ENCODE measurements at places on chromosomes 3 and 15. TPM values are rescaled to one million over a fixed set of nuclear protein-coding genes. Genes with fewer than 3 reads are reported as not detected.

DNA sequence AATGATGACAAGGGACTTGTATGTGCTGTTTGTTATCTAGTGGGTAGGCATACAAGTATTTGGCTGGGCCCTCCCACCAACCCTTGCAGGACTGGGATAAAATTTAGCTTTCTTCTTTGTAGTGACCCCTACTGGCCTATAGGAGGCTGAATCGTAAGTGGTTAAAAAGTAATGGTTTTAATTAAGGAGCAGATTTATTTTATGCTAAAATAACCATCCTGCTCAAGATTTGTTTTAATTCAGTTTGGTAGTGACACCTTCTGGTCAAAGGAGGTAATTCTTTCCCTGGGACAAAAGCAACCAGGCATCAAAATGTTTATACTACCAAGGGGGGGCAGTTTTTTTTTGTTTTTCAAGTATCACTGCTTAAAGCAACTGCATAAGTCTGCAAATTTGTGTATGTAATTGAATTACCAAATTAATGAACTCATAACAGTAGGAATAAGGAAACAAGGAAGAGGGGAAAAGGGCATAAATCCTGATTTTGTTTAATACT is 70.7 kb downstream of the TOP2B start:
- peak; percentile 41 for DNase-seq

The RFT1 gene
- polyA plus RNA-seq, result 20.0 TPM

GRCh38 chr3:89353465-89353864 is 246.0 kb downstream of the EPHA3 start:
- DNase-seq, result no peak

- DNase-seq, result no peak
These were observed 64.2 kb downstream of the CYFIP1 start for GRCh38 chr15:22915866-22916515.

The EOGT gene
- polyA plus RNA-seq, result 12.2 TPM

DNA sequence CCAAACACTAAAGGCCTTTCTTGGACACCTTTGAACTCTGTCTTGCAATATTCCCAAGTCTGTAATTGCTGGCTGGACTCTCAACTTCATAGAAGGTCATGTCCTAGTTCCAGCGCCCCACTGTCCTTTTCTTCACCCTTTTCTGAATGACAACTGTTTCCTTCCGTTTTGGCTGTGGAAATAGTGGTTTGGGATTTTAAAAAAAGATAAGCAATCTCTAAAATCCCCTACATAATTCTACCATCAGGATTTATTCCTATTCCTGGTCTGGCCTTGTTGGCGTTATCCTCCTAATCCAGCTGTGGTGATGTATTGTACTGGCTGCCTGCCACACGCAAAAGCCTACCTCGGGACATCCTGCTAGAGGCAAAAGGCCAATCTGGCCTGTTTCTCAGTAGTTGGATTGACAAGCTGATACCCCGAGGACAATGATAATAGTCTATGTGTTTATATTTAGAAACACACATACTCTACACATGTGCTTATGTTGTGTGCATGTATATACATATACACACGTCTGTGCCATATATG is 440.3 kb upstream of the DPH6 start:
- peak; percentile 31 for DNase-seq
